ENCODE measurements at places on chromosomes 2 and 18.

DNA sequence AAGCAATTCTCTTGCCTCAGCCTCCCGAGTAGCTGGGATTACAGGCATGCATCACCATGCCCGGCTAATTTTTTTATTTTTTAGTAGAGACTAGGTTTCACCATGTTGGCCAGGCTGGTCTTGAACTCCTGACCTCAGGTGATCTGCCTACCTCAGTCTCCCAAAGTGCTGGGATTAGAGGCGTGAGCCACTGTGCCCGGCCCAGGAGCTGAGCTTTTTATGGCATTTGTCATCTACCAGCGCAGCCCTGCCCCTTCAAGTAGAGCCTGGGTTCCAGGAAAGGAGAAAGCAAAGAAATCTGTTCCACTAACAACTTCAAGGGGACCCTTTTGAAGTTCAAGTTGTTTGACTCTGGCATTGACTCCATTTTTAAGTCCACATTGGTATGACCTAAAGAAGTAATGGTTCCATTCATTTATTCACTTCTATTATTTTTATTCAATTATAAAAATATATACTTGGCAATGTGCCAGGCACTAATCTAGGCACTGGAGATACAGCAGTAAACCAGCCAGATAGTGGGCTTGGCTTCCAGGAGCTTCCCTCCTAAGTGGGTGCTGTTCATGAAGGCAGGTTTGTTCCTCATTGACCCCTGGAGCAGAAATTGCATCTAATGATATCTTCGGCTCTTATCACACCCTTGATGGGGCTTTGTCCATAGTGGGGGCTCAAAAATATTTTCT lies 8.0 kb upstream of the SFTPB start:
- no peak for DNase-seq

DNA sequence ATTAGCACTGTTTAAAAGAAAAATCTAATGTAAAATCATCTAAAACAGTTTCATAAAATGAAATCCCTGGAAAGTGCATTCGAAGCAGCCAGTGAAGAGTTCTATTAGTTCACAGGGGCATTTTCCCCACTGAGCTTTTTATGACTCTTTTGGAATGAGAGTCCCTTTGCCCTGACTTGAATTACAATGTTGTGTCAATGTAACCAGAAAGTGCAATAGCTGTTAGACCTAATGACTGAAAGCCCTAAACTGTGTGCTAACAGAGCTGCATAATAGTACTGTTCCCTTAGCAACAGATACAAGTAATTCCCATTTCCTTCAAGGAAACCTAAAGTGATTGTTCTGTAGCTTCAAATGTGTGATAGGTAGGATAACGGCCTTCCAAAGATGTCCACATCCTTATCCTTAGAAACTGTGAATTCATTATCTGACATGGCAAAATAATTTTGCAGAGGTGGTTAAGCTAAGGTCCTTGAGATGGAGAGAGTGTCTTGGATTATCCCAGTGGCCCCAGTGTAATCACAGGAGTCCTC lies 134.4 kb downstream of the L3MBTL4 start:
- no peak for DNase-seq

GRCh38 chr2:11539317-11540147 lies 5.7 kb downstream of the GREB1 start:
- DNase-seq: no peak

DNA sequence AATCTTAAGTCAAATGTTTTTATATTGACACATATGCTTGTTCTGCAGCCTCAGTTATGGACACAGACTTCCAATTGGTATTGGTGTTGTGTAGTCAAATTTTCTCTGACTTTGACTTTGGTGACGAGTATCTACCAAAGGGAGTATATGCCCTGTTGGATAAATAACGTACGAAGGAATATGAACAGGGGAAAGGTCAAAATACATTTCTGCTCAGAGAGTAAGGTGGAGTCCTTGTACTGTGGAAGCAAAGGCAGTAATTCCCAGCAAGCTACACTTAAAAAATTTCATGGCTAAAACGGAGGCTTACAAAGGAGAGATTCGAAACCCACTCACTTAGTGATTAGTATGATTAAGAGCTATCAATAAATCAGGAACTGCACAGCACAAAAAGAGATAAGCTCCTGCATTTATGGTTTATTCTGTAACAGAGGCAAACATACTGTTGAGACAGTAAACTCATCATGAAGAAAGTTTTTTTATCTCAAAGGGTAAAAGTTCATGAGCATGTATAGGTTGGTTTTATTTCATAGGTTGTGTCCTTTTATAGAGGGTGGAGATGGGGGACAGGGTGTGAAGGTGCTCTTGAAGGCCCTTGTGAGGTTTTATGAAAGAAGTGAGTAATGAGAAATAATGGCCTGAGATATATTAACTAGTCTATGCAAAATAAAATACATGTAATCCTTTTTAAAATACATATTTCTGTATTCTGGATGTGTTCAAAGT lies 142.7 kb downstream of the CD226 start:
- no peak for DNase-seq

DNA sequence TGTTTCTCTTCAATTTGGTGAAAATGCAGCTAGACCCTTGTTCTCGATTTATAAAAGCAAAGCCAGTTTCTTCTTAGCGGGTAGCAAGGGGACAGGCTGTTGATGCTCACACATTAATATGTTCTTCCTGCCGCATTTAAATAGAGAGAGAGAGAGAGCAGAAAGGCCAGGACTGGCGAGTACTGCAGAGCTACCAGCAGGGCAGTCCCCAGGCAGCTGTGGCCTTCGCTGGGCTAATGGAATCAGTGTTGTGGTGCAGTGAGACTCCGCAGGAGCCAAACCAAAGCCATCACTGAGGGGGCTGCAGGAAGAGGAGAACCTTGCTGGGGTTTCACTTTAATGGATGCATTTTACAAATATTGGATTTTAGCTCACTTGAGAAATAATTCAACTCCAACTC lies 223.6 kb downstream of the ACTR3 start:
- DNase-seq: no peak

Measured in effector memory CD4-positive, alpha-beta T cell (primary cell).